CD4-positive, alpha-beta T cell treated with Interleukin-6 at 100 ng/mL for 8 hours (primary cell): ENCODE measurements at places on chromosomes 16 and 17.
A peak's percentile ranks its signal among the peaks of the same experiment; 100 is the strongest.

- DNase-seq: no peak
Observed at GRCh38 chr17:79191270-79191934, 116.8 kb downstream of the ENGASE start.

DNA sequence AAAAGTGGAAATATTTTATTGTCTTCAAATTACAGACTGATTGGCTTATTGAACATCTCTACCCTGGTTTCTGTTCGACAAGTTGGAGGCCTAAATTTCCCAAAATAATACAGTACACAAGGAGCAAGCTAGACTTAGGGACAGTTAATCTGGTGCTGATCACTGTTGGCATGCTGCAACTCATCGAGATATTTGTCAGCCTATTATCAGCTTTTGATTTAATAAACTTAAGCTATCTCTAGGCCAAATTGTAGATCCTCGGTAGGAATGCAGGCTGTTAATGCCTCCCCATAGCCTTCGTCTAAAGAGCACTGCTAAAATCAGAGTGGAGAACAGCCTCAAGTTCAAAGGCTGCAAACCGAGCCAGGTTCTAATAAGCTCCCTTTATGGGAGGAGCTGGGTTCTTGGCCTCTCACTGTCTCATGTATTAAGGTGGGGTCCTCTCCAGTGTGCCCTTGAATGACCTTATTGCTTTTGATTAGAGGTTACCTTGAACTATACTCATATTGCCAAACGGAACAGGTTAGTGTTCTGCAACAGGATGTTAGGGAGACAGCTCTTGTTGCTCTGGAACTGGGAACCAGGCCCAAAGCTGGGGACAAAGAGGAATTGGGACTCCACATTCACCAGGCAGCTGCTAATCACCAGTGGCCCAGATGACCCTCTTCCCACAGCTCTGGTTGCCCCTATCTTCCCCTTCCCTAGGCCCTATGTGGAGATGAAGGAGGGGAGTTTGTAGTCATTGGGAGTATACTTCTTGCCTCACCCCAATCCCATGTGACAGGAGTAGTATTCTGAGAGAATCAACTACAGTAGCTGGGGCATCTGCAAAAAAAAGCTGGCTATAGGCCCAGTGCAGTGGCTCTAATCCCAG lies 69.5 kb upstream of the NOL11 start:
- DNase-seq: no peak

GRCh38 chr17:82304826-82305726 lies 12.3 kb downstream of the CD7 start:
- no peak for DNase-seq

- DNase-seq: peak; percentile 99
Observed at GRCh38 chr17:28951991-28952975, 965 bp upstream of the PHF12 start.

GRCh38 chr16:10543231-10543977 lies 37.0 kb downstream of the EMP2 start:
- no peak for DNase-seq

DNA sequence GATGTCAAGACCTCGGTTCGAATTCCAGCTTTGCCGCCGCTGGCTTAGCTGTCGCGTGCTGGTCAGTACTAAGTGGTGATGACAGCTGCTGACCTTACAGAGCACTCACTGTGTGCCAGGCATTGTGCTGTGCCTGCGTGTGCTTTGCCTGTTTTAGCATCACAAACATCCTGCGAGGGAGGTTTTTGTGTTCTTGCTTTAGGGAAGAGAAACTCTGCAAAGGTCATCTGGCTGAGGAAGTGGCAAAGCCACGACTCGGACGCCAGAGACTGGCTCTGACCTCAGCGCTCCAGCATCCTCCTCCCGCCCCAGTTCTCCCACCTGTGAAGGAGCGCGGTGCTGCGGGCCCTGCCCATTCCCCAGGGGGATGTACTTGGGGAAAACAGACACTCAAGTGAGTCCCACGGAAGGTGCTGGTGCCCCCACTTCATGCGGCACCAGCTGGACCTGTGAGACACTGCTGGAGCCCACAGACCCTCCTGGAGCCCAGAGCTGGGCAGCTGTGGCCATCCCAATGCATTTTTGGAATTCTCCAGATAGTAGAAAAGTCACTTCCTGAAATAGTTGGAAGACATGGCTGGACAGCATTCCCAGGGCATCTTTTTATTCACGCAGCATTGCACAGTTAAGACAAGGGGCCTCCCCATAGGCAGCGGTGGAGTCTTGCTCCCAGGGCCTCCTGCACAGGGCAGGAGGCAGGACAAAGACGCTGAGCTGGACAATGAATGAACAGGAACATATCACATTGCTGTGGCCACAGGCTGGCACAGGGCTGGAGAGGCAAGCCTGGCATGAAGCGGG lies 20.0 kb upstream of the HERPUD1 start:
- no peak for DNase-seq

DNA sequence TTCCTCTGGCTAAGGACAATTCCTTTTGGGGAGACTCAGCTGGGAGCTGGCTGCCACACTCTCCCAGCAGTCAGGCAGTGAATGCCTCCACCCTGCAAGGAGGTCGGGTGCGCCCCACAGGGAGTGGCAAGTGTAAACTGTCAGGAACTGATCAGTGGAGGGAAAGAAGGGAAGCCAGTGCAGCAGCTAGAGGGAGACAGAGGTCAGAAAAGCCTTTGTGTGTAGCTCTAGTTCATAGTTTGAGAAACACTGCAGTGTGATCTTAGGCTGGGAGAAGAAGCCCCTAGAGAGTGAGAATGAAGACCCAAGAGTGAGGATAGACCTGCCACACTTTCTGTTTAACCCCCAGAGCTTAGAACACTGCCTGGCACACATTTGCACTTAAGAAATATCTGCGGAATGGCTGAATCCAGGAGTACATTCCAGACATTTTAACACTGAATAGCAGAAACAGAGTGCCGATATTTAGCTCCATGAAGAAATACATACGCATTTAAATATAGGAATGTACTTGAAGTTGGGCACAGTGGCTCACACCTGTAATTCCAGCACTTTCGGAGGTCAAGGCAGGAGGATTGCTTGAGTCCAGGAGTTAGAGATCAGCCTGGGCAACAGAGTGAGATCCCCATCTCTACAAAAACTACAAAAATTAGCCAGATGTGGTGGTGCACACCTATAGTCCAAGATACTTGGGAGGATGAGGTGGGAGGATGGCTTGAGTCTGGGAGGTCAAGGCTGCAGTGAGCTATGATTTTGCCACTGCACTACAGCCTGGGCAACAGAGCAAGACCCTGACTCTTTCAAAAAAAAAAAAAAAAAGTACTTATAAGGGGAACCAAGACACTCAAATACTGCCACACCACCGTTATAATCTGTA lies 11.1 kb upstream of the SLC5A11 start:
- no peak for DNase-seq

GRCh38 chr16:57266531-57267260 lies 17.8 kb downstream of the PLLP start:
- DNase-seq: peak; percentile 73

DNA sequence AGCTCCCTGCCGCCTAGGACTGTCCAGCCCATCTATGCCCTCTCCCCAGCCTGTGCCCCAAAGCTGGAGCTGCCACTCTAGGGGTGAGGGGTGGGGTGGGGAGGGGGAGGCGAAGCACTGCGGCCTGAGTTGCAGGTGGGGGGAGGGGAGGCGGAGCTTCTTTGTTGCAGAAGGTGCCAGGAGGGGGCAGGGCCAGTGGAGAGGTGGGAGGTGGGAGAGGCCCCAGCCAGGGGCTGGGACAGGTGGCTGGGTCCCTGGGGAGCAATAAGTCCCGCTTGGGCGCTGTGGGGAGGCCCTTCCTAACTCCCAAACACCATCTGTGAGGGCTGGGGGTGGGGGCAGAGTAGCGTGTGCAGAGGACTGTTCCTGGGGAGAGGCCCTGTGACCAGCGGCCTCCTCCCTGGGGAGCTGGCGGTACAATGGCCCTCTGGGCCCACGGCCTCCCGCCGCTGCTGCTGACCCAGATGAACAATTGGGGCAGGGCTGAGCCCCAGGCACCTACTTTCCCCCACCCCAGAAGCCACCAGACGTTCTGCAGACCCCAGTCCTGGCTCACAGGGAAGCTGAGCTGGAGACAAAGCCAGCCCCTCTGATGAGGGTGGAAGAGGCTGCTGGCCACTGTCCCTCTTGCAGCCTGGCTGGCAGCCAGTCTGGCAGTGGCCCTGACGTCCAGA lies 2.2 kb upstream of the NTN3 start:
- no peak for DNase-seq

- no peak for DNase-seq
Observed at GRCh38 chr17:17382065-17382459, 78.9 kb downstream of the NT5M start.

DNA sequence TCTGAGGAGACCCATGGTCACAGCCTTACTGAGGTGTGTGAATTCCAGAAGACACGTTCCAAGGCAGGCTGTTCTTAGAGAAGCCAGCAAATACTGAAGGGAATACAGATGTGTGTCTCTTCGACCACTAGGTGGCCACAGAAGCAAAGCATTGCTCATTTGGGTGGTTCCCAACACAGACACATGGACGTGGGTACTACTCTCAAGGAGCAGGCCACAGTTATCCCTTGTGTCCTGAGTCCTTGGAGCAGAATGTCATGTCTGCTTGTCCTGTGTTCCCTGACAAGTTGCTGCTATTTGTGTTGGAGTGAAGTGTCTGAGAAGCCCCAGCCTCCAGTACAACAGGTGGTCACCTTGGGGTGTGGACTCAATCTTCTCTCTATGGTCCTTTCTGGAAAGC lies 30.3 kb downstream of the HMOX2 start:
- DNase-seq: peak; percentile 70

- no peak for DNase-seq
Observed at GRCh38 chr17:32806646-32807045, 70.3 kb downstream of the MYO1D start.

DNA sequence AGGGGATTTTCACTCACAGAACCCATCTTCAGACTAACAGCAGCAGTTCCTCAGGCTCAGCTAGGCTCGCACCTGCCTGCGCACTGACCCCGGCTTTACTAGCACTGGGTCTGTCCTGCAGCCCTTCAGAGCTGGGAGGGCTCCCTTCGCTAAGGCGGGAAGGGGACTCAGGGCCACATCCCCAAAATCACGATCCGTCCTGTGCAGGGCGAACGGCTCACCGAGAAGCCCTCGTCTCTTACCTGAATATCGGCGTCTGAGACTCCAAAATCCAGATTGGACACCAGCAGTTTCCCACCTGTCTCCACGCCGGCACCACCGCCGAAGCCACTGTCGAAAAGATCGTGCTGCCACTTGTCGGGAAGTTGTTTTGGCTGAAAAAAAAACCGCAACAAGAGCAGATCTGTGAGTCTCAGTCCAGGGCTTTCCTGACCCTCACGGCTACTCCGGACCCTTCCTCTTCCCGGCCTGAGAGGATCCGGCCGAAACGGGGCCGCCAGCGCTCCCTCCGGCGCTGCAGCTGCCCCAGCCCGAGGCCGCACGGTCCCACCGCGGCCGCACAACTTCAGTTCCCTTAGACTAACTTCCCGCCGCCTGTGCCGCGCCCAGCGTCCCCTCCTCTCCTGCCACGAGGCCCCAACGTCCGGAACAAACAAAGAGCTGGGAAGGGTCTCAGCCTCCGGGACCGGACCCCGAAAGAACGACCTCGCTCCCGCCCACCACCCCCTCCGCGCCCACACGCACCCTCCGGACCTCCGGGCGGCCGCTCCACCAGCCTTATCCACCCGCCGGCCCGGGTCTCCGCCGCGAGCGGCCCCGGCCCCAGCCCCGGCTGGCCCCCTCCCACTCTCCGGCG lies 711 bp downstream of the ALYREF start:
- DNase-seq: no peak

- no peak for DNase-seq
Observed at GRCh38 chr17:39812466-39812865, 51.6 kb downstream of the IKZF3 start.

DNA sequence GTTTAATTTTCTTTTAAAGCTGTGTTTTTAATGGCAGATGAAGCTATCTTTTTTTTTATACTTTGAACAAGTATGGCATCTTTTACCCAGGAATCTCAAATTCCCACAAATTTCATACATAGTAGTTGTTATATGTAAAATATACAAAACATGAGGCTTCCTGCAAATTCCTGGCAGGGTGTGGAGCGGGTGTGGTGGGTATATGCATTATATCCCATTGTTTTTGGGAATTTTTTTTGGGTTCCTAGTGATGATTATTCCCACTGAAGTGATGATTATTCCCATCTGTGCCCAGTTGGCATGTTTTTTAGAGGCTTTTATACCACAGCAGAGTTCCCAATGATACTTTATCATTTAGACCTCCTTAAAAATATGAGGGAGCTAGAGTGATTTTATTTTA lies 320.4 kb downstream of the ZFHX3 start:
- no peak for DNase-seq

DNA sequence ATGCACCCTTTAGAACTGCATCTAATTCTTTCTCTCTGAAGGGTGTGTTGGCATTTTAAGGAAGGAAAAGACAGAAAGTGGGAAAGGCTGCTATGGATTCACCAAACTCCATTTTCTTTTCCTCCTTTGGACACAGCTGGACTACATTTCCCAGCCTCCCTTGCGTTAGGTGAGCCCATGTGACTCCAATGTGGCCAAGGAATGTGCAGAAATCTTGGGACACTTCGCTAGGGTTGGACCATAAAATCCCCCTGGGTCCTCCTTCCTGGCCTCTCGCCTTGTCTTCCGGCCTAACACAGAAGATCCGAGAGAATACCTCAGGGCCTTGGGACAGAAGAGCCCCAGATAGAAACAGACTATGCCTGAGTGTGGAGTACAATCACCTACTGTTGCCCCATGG lies 56.3 kb downstream of the ABCC12 start:
- DNase-seq: no peak

- DNase-seq: no peak
Observed at GRCh38 chr17:50829332-50829731, 6.1 kb upstream of the WFIKKN2 start.

- DNase-seq: no peak
Observed at GRCh38 chr17:57911834-57912673, 43.2 kb downstream of the CUEDC1 start.

- no peak for DNase-seq
Observed at GRCh38 chr17:36661047-36661666, 59.8 kb downstream of the MRM1 start.

GRCh38 chr16:87297407-87297806 lies 19.8 kb downstream of the C16orf95 start:
- DNase-seq: no peak

DNA sequence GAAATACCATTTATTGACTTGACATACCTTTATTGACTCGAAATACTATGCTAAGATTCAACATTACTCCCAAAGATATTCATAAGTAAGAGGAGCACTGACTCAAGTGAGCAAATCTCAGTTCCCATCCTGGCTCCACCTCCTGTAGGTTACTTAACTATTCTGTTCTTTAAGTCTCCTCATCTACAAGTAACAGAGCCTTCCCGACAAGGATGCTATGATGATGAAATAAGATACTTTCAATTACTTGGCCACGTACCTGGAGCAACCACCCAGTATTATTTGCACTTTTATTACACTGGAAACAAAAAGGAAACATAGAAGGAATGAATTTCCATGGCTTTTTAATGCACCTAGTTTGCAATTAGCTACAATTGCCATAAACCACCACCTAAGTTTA lies 16.3 kb downstream of the KANSL1 start:
- no peak for DNase-seq

DNA sequence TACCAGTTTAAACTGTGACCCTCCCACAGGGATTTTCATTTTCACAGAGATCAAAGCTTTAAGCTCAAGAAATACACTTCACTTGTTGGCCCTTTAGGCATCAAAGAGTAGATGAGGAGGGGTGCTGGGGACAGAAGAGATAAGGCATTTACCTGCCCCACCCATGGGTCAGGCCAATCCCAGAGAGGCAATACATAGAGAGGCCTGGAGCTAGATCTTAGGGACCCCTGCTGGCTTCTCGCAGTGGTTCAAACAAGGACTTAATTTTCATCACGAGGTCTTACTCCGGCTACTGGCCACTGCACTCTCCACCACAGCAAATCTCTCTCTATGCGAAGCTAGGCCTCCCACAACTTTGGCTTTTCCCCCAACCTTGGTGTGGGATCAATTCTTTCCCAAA lies 46.6 kb downstream of the NOG start:
- DNase-seq: no peak
